Activated gamma-delta T cell treated with Interleukin-2 at 50 U/mL for 16 hours (primary cell): ENCODE measurements at places on chromosomes 12 and 14.

DNA sequence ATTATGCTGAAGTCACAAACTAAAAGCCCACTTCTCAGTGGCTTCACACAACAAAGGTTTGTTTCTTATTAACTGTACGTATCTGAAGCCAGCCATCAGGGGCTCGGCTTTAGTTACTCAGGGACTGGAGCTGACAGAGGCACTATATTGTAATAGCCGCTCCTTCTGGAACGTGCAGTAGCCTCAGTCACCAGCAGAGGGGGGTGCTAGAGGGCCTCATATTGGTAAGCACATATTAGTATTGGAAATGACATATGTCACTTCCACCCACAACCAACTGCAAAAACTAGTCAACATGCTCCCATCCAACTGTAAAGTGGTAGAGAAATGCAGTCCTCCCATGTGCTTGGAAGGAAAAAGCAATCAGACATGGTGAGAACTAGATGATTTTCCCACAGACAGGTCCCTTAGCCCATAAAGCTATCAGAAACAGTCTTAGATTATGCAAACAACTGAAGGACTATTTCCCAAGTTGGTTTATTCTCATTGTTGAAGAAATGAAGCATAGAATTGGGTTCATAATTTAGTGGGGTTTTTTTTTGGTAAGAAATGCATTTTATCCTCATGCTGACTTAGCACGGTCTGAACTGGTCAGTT is 183.6 kb upstream of the G2E3 start:
- DNase-seq: peak; percentile 31

DNA sequence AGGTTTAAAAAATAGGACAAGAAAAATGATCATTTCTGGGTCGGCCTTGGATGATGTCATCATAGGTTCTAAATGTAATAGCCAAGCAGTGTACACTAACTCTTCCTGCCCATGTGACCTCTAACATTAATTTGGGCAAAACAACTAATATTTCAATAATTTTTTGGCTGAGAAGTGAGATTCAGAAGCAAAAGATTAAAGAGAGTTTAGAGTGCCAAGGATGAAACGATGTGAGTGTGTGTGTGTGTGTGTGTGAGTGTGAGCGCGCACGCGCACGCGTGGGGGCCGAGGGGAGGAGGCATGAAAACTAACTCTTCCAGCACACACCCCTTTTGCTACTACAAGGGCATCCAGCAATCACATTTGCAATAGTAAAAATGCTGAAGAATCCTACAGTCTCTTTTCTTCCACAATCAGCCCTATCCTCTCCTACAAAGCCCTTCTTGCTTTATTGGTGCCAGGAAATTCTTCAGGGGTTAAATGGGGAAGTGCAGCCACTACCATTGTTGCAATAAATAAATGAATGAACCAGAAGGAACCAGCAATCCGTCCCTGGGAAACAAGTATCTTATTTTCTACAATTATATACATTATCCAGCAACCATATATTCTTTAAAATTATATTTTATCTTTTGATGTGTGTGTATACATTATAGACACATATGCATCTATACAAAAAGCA is 52.9 kb downstream of the PEBP1 start:
- no peak for DNase-seq

GRCh38 chr12:75360920-75361319 is 26.4 kb downstream of the GLIPR1L1 start:
- no peak for DNase-seq

DNA sequence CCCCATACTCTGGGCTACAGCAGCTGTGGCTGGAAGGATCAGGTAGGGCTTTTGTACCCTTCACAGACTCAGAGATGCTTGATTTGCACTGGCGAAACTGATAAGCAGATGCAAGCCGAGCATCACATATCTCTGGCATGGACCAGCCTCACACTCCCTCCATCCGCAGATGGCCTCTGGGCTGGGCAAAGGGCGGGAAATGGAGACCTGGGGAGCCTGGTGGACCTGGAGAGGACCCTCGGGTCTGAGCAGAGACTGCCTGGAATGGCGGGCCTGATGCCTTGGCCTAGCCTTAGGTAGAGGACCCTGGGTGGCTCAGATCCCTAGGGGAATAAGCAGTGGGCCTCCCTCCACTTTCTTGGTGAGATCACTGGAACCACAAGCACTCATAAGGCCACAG is 53.2 kb downstream of the GALNT16 start:
- DNase-seq: no peak

- no peak for DNase-seq
These were observed 4.0 kb downstream of the CLEC1A start for GRCh38 chr12:10094646-10095395.

DNA sequence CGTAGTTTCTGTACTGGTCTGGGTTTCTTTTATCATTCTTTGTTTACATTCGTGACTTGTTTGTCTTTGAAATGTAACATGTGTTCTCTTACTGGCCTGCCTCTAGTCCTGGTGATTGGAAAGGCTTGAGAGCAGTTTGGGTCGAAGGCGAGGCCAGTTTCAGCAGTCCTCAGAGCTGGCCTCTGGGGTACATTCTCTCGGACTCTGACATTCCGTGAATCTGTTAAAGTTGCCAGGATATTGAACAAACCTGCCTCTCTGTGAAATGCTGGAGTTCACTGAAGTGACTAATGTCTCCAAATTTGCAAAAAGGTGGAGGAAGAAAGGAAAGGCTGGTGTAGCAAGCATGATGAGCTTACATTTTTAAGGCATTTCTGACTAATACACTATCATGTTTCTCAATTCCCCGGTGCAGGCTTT is 1.5 kb downstream of the PLEKHA5 start:
- DNase-seq: no peak

GRCh38 chr12:109069307-109070271 is 17.2 kb downstream of the USP30 start:
- no peak for DNase-seq

GRCh38 chr12:779745-780734 is 27.7 kb downstream of the WNK1 start:
- DNase-seq: no peak
